ENCODE measurements at places on chromosomes 1 and 21. TPM values are rescaled to one million over a fixed set of nuclear protein-coding genes. Genes with fewer than 3 reads are reported as not detected.

DNA sequence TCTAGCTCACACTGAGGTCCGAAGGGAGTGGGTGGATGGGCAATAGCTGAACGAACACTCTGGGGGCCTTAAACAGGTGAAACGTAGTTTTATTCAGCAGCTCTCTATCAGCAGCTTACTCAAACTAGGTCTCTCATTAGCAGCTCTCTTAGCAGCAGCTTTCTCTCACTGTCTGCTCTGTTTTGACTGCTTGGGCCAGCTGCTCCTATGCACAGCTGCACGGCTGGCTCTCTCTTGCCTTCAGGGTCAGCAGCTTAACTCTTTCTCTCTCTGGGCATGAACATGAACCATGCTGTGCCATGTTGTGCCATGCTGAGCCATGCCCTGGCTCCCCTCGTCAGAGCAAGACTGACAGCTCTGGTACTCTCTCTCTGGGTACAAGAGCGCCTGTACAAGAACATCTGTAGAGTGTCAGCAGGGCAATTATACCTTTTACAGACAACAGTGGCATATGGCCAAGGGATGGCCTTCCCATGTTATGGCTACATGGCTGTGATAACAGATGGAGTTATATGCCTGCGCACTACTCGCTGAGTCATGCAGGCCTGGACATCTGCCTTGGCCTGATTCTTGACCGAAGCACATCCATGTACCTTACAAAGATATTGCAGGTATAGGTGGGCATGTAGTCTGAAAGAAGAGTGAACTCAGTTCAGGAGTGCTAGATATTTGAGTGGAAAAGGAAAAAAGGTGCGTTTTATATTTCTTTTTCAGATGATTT, 152.4 kb downstream of the LEPR start:
- no peaks in the 10 kb centered on the region for H3K4me1 ChIP-seq
- H3K27ac ChIP-seq = no peak overlapping the region
- H3K36me3 ChIP-seq = no peaks in the 10 kb centered on the region
- H3K4me3 ChIP-seq = no peak overlapping the region
- H3K27me3 ChIP-seq = no peaks in the 10 kb centered on the region

GRCh38 chr1:66258404-66259105, 275.4 kb upstream of the SGIP1 start:
- no peaks in the 10 kb centered on the region for H3K36me3 ChIP-seq
- H3K4me3 ChIP-seq = no peak overlapping the region
- no peak overlapping the region for H3K27ac ChIP-seq

- H3K27ac ChIP-seq = no peak overlapping the region
- no peak for DNase-seq
- H3K4me1 ChIP-seq = no peaks in the 10 kb centered on the region
- H3K36me3 ChIP-seq = no peaks in the 10 kb centered on the region
- no peaks in the 10 kb centered on the region for H3K27me3 ChIP-seq
These were observed 117.8 kb downstream of the HHAT start for GRCh38 chr1:210446479-210446878.

DNA sequence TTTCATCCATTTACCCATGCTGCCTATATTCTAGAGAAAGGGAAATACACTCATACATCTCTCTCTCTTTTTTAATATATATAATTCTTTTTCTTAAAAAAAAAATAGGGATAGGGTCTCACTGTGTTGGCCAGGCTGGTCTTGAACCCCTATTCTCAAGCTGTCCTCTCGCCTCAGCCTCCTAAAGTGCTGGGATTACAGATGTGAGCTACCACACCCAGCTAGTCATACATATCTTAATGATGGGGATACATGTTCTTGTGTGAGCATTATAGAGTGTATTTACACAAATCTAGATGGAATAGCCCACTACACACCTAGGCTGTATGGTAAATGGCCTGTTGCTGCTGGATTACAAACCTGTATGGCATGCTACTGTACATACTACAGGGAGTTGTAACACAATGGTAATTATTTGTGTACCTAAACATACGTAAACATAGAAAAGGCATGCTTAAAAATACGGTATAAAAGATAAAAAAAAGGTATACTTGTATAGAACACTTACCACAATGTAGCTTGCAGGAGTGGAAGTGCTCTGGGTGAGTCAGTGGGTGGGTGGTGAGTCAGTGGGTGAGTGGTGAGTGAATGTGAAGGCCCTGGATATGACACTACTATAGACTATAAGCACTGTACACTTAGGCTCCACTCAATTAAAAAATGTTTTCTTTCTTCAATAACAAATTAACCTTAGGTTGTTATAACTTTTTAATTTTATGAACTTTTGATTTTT, 72.9 kb downstream of the IVNS1ABP start:
- no peak overlapping the region for H3K27ac ChIP-seq
- no peaks in the 10 kb centered on the region for H3K4me1 ChIP-seq
- DNase-seq = no peak
- no peaks in the 10 kb centered on the region for H3K36me3 ChIP-seq
- no peaks in the 10 kb centered on the region for H3K27me3 ChIP-seq
- no peak overlapping the region for H3K4me3 ChIP-seq

GRCh38 chr21:25790122-25790877, 55.5 kb downstream of the GABPA start:
- no peak overlapping the region for H3K27ac ChIP-seq
- H3K27me3 ChIP-seq = no peaks in the 10 kb centered on the region

GRCh38 chr1:39901464-39901713, 328 bp downstream of the MYCL start:
- no peaks in the 10 kb centered on the region for H3K36me3 ChIP-seq
- H3K27me3 ChIP-seq = peaks cover 36% of the 10 kb centered on the region
- DNase-seq = no peak
- peak overlapping the region; percentile 69 for H3K4me3 ChIP-seq
- peak overlapping the region; percentile 64 for H3K27ac ChIP-seq

DNA sequence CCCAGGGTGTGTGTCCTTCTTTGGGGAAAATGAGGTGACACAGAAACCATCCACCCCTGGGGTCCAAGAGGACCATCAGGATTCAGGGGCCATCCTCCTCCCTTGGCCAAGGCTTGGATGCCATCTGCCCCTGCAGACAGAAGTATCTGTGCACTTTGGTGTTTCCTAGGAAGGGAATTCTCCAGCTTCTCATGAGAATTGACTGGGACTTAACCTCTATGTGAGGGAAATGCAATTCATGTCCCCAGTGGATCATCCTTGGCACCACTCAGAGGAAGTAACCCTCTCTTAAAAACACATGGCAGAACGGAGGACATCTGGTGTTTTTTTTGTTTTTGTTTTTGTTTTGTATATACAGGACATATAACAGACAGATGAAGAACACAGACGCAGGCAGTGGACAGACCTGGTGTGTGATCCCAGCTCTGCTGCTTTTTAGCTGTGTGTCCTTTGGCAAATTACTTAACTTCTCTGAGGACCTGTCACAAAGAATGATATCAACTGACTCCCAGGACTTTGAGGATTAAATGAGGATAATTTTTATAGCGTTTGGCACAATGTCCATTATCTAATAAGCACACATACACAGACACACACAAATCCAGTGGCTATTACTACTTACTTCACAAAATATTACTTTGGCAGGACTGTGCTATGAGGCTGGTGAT, 3.8 kb downstream of the TNN start:
- peaks cover 4% of the 10 kb centered on the region for H3K27me3 ChIP-seq
- DNase-seq = no peak
- no peak overlapping the region for H3K4me3 ChIP-seq
- no peaks in the 10 kb centered on the region for H3K36me3 ChIP-seq

DNA sequence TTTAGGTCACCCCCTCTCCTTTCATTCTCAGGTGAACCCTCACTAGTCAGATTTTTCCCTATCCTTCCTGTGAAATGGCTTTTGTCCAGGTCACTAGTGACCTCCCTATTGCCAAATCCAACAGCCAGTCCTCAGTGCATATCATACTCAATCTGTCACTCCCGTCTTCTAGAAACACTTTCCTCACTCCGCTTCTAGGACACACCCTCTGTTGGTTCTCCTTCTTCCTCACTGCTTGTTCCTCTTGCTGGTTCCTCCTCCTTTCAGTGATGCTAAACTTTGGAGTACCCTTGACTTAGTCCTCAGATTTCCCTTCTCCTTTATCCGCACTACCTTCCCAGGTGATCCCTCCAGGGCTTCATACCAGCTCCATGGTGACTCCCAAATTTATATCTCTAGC, 94.3 kb downstream of the RNF220 start:
- H3K27me3 ChIP-seq = peaks cover 7% of the 10 kb centered on the region
- no peak for DNase-seq
- no peak overlapping the region for H3K27ac ChIP-seq
- H3K4me1 ChIP-seq = no peaks in the 10 kb centered on the region

DNA sequence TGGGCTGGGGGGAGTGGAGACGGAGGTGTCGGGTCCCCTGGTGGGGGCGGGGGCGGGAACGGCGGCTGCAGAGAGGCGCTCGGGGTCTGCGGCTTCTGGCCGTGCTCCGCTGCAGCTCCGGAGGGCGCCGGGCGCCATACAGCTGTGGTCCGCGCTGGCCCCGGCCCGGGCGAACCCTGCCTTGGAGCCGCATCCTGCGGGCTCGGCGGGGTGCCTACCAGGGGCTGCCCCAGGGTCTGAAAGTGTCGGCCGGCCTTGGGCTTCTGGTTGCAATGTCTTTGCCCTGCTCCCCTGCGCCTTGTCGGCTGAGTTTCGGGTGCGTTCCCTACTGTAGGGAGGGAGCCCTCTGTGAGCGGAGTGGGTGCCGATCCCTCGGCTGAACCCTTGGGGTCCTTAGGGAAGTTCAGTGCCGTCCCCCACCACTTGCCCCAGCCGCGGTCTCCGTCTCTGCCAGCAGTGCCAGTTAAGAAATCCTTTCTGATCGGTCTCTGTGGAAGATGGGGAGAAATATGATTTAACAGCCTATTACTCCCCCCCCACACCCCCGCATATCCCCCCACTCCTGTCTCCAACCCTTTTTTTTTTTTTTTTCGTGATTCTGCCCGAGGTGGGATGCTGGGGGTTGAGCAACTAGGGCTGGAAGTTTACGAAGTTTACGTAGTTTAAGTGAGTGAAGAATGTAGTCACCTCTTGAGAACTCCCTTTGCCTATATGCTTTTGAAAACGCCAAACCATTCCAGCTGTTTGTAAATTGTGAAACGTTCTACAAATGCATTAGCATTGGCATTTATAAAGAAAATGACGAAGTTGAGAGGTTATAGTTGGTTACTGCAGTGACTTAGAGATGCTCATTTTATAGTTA, 588 bp downstream of the NEXN start:
- H3K4me3 ChIP-seq = peak overlapping the region; percentile 82
- H3K36me3 ChIP-seq = no peaks in the 10 kb centered on the region
- DNase-seq = peak; percentile 55

GRCh38 chr1:24636661-24637357, 6.3 kb upstream of the SRRM1 start:
- H3K27me3 ChIP-seq = no peaks in the 10 kb centered on the region
- no peak overlapping the region for H3K4me3 ChIP-seq
- peaks cover 13% of the 10 kb centered on the region for H3K4me1 ChIP-seq
- DNase-seq = no peak
- H3K36me3 ChIP-seq = no peaks in the 10 kb centered on the region
- no peak overlapping the region for H3K27ac ChIP-seq

GRCh38 chr1:64663668-64664067, 81.2 kb upstream of the RAVER2 start:
- H3K36me3 ChIP-seq = peaks cover 46% of the 10 kb centered on the region
- no peaks in the 10 kb centered on the region for H3K4me1 ChIP-seq
- no peak for DNase-seq
- H3K27ac ChIP-seq = no peak overlapping the region
- no peaks in the 10 kb centered on the region for H3K27me3 ChIP-seq

- DNase-seq = no peak
- H3K27ac ChIP-seq = no peak overlapping the region
- H3K4me1 ChIP-seq = no peaks in the 10 kb centered on the region
These were observed 3.8 kb downstream of the RAB3B start for GRCh38 chr1:51986718-51987117.

DNA sequence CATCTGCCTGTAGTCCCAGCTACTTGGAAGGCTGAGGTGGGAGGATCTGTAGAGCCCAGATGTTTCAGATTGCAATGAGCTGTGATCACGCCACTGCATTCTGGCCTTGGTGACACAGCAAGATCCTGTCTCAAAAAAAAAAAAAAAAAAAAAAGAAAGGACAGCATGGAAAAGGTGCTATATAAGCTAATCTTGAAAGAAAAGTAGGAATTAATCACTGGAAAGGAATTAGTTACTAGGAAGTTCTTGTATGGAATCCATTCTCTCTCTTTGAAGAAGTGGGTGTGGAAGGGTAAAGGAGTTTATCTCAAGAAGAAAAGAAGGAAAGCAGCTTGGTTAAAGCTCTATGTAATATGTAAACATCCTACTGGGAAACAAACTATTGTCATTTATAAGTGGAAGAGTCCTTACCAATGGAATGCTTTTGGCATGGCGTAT, 339.2 kb downstream of the DPYD start:
- no peaks in the 10 kb centered on the region for H3K27me3 ChIP-seq
- H3K36me3 ChIP-seq = no peaks in the 10 kb centered on the region
- H3K4me1 ChIP-seq = no peaks in the 10 kb centered on the region

Gene CSMD2
- 1.1 TPM for total RNA-seq

Gene VHLL
- not detected for total RNA-seq

Gene FCRL2
- 1.3 TPM for total RNA-seq

Gene ZSWIM5
- 3.6 TPM for total RNA-seq

Gene FAM151A
- not detected for total RNA-seq

Gene ANKRD35
- total RNA-seq = 1.5 TPM

Gene BATF3
- total RNA-seq = 12.8 TPM

Gene COL18A1
- 45.1 TPM for total RNA-seq

Gene SAMSN1
- 21.5 TPM for total RNA-seq

Gene RPF1
- total RNA-seq = 31.1 TPM

Gene PGLYRP3
- not detected for total RNA-seq

Gene KRTAP12-2
- total RNA-seq = not detected

All from lower lobe of right lung (tissue), 2 donors.